Karpas-422 (cell line): ENCODE measurements at places on chromosomes 2 and 18.
A peak's percentile ranks its signal among the peaks of the same experiment; 100 is the strongest.

GRCh38 chr2:66435549-66435875, 587 bp downstream of the MEIS1 start:
- DNase-seq: no peak

DNA sequence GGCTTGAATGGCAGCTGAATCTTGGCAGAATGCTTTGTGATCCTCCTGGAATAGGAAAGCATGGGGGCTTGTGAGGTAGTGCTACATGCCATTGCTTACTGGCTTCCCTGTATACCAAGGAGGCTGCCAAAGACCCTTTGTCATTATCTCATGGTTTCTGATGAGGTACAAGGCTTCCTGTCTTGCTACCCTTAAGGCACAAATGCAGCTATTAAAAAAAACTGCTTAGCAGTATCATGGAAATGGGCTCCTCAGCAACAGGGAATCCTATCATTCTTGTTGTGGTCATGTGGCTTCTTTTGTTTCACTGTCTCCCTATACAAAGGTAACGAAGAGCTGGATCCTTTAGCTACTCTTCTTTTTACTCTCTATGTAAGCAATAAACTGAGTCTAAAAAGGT, 6.6 kb upstream of the KANSL1L start:
- no peak for DNase-seq

DNA sequence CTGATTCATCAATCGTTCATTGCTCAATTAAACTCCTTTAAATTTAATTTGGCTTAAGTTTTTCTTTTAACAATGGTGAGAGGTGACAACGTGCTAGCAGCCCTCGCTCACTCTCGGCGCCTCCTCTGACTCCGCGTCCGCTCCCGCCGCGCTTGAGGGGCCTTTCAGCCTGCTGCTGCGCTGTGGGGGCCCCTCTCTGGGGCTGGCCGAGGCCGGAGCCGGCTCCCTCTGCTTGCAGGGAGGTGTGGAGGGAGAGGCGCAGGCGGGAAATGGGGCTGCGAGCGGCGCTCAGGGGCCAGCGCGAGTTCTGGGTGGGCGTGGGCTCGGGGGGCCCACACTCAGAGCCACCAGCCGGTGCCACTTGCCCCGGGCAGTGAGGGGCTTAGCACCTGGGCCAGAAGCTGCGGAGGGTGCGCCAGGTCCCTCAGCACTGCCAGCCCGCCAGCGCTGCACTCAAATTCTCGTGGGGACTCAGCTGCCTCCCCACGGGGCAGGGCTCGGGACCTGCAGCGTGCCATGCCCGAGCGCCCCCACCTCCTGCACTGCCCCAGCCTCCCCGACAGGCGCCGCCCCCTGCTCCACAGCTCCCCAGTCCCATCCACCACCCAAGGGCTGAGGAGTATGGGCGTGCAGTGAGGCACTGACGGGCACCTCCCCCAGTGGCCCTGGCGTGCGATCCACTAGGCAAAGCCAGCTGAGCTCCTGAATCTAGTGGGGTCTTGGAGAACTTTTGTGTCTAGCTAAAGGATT, 19.6 kb downstream of the ANKMY1 start:
- no peak for DNase-seq

DNA sequence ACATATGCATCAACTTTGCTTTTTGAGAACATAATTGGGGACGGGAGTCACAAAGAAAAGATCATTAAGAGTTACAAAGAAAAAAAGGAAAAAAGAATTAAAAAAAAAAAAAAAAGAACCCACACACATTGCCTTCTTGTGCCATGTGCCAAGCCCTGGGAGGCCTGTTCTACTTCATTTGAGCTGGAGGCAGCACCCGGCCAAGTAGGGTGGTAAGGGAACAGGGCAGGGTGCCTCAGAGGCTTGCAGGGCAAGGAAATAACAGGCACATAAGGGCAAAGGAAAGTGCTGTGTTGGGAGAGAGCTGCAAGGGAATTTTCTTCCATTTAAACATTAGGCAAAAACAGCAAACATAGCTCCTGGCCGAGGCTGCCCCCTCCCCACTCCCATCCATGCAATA, 418.0 kb downstream of the TMEM182 start:
- no peak for DNase-seq

- no peak for DNase-seq
Observed at GRCh38 chr2:218959761-218960308, 369 bp downstream of the CDK5R2 start.

GRCh38 chr18:22171258-22172119, 2.1 kb downstream of the GATA6 start:
- no peak for DNase-seq

DNA sequence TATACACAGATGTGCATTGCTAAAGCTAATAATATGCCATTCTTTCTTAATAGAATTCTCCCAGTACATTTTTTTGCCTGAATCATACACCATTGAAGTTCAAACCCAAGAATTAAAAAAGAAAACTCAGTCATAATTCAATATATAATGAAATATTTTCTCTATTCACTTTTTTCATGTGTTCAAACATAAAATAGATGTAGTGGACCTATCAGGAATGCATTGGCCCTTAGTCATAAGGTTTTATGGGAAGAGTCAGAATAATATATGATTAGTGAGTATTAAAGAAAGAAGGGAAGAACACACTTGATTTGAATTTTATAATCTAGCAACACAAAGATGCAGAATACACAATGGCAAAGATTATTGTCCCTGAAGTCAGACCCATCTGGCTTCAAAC, 297.0 kb upstream of the COL3A1 start:
- DNase-seq: no peak

GRCh38 chr2:238954841-238955591, 107.1 kb downstream of the TWIST2 start:
- DNase-seq: no peak

DNA sequence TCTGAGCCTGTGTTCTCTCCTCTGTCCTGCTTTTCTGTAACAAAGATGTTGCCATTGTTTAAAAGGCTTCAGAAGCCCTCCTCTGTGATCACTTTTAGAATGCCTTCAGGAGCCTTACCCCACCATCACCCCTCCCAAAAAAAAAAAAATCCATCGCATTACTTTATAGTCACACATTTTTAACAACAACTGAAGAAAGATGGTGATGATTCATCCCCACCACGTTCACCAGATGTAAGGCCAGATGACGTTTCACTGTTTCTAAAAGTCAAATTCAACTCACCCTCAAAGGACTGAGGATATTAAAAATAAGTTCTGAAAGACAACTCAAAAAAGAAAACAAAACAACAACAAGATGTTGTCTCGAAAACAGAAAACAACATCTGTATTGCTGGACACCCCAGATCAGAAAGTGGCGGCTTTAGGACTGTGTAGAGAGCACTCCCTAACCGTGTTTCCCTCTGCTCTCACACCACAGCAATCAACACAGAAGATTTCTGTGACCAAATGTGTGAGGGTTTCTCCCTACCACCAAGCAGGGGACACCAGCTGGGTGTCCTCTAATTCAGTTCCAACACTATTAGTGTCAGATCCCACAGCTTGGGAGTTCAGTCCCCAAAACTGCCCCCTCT, 61.9 kb upstream of the CREB1 start:
- no peak for DNase-seq

- no peak for DNase-seq
Observed at GRCh38 chr2:223036790-223037444, 15.1 kb upstream of the KCNE4 start.

- peak; percentile 2 for DNase-seq
Observed at GRCh38 chr2:27537287-27537686, 40.6 kb downstream of the GCKR start.

DNA sequence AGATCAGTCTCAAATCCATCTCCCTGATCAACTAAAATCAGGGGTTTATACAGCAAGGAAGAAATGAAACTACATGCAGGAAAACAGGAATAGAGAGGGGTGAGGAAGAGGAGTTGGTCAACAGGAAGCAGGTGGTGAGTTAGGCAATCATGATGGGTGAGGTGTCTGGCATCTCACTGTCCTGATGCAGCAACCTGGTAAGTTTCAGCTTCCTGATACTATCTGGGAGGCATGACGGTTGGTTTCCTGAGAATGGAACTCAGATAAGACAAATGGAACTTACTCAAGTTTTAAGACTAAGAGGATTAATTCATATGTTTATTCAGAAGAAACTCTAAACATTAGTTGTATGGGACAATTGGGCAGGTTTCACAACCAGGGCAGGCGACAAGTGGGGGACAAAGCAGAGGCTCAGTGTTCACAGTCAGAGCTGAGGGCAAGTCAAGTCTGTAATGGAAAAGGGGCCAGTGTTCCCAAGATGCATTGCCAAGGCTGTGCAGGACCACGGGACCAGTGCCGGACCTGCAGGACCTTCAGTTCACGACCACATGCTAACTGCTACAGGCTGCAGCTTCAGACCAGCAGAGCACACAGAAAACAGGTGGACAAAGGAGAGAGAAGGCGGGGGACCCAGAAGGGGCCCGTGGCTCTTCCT, 17.7 kb upstream of the GALM start:
- DNase-seq: no peak

DNA sequence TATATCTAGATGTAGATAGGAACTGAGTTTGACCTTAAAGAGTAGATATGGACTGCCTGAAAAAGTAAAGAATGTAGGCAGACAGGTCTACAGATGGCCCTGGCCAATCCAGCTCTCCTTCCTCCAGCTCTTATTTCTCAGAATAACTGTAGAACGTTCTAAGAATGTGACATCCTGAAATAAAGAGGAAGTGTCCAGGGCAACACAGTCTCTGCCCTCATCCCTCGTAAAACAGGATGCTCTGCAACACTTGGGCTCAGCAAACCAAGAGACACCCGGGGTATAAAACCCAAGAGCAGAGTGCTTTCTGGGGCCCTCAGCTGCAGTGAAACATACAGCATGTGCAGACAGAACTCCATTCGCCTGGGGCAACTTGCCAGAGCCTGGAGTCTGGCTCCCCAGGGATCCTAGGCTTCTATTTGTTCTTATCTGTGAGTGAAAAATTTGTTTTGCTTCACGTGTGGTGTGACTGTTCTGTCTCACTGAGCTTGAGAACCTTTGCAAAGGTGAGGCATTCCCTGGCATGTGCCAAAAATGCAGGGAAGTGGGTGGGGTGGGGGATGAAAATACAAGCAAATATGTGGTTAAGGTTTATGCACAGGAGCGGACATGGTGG, 401.0 kb downstream of the SETBP1 start:
- DNase-seq: peak; percentile 43

DNA sequence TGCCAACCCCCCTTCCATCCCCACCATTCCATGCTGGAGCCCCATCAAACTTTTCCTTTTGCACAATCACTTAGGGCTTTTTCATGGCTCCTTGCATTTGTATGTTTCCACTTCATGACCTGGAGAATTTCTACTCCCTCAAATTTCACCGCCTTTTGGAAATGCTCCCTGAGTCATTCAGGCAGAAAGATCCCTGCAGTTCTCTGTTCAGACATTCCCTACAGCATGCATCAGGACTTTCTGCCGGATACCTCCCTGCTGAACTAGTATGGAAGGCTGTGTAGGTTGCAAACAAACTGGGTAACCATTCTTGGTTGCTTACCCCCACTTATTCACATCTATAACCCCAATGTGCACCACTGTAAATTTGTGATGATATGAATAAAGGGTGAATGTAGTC, 389.6 kb upstream of the CELF4 start:
- no peak for DNase-seq

DNA sequence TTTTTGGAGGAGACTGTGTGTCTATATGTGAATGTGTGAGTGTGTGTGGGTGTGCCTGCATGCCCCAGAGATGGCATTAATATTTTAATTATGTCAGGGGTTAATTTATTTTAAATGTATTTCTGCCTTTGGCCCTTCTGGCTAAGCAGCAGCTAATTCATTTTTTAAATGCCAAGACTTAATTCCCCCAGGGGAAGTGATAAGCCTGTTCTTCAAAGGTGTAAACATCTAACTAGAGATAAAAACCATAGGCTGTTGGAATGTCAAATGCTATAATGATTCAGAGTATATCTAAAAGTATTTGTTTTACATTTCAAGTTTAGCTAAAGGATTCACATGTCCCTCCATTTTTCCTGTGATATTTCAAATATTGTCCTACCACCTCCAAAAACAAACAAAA, 184.7 kb downstream of the SPP2 start:
- no peak for DNase-seq

- DNase-seq: no peak
Observed at GRCh38 chr2:17327649-17328048, 190.6 kb downstream of the RAD51AP2 start.

DNA sequence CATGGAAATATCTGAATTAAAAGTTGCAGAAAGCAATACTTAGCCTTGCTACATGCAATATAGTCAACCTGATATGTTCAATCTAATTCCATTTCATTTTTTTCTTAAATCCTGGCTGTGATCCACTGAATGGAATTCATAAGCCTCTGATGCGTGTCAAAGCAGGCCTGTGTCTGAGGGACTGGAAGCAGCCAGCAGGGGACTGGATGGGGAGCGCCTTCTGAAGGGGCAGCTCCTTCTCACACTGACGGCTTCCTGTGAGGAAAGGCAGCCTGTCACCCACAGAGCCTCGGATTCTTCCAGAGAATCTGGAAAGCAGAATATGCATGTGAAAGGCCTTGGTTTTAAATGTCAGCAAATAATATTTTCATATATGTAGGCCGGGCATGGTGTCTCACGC, 73.5 kb downstream of the KCNF1 start:
- no peak for DNase-seq

DNA sequence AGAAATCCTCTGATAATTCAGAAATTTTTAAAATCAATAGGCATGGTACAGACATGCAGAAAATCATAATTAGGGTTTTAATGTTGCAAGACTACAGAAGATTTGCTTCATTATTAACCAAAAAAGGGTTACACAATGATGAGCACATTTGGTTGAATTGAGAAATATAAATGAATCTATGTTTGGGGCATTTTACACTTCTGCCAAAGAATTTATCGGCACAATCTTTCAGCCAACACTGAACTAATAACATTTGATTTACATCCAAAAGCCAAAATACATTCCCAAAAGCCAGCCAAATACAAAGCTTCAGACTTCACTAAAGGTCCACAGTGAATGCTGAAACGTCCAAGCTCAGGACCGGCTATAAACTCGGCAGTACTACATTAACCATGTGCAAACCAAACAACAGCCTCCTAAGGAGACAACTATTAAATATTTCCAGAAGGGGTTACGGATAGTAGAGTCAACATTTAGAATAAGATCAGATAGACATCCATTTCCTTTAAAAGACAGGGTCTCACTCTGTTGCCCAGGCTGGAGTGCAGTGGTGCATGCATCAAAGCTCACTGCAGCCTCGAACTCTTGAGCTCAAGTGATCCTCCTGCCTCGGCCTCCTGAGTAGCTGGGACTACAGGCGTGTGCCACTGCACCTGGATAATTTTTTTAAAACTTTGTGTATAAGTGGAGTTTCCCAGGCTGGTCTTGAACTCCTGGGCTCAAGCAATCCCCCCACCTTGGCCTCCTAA, 29.4 kb downstream of the SPRED2 start:
- DNase-seq: no peak

DNA sequence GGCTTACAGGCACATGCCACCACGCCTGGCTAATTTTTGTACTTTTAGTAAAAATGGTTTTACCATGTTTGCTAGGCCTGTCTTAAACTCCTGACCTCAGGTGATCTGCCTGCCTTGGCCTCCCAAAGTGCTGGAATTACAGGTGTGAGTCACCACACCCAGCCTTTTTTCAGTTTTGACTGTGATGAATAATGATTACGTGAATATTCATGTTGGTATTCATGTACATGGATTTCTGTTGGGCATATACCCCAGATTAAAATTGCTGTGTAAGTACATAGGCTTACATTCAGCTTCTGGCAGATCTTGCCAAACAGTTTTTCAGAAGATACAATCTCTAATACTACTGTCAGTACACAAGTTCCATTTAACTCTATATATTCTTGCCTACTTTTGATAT, 20.9 kb downstream of the SLC39A10 start:
- no peak for DNase-seq

- DNase-seq: no peak
Observed at GRCh38 chr2:8380026-8380425, 301.8 kb upstream of the ID2 start.

GRCh38 chr18:60649107-60649506, 276.5 kb upstream of the MC4R start:
- DNase-seq: no peak

GRCh38 chr2:151973013-151973900, 125.6 kb downstream of the CACNB4 start:
- DNase-seq: no peak
